SK-N-SH (cell line): ENCODE measurements at places on chromosomes 7 and 10. TPM values are rescaled to one million over a fixed set of nuclear protein-coding genes. Genes with fewer than 3 reads are reported as not detected.

- H3K27ac ChIP-seq, result no peak overlapping the region
- H3K4me1 ChIP-seq, result no peaks in the 10 kb centered on the region; the same call in 1 of the 2 replicates
- DNase-seq, result no peak
- peak overlapping the region; percentile 48; the same call in 1 of the 2 replicates for H3K4me3 ChIP-seq
- H3K36me3 ChIP-seq, result no peaks in the 10 kb centered on the region
Observed at GRCh38 chr10:97184971-97185325, 811 bp downstream of the SLIT1 start.

The PAPOLB gene
- polyA plus RNA-seq, result not detected in 2 replicates

The CYP2C19 gene
- polyA plus RNA-seq, result not detected in 2 replicates

GRCh38 chr10:13234172-13234571, at the start of gene UCMA:
UCMA (minus strand) TSS chr10:13234374; CDS start chr10:13234258, 116 bp downstream.
- H3K4me3 ChIP-seq, result no peak within 1 kb of the TSS
- no peaks in the 10 kb centered on the region for H3K36me3 ChIP-seq
- no peaks in the 10 kb centered on the region for H3K27me3 ChIP-seq
- no peaks in the 10 kb centered on the region for H3K4me1 ChIP-seq
- DNase-seq, result no peak

The BEND7 gene
- 9.2 and 9.9 TPM in 2 replicates for polyA plus RNA-seq

GRCh38 chr10:117166418-117167345, 28.6 kb upstream of the VAX1 start:
- no peak overlapping the region for H3K27ac ChIP-seq
- H3K27me3 ChIP-seq, result peaks cover 92% of the 10 kb centered on the region
- no peaks in the 10 kb centered on the region for H3K36me3 ChIP-seq
- no peak for DNase-seq
- no peak overlapping the region for H3K4me3 ChIP-seq
- H3K4me1 ChIP-seq, result peaks cover 9% of the 10 kb centered on the region; the same call in 1 of the 2 replicates

The SPDYE9 gene
- 0.08 TPM in 1 of 2 replicates, not detected in the other for polyA plus RNA-seq

- H3K27me3 ChIP-seq, result no peaks in the 10 kb centered on the region
- peak overlapping the region; percentile 91 for H3K27ac ChIP-seq
- peaks cover 2% of the 10 kb centered on the region; the same call in 1 of the 2 replicates for H3K4me1 ChIP-seq
- H3K4me3 ChIP-seq, result no peak overlapping the region
Observed at GRCh38 chr10:60828489-60828852, 50.2 kb downstream of the CDK1 start.

The CFAP69 gene
- 2.3 and 2.8 TPM in 2 replicates for polyA plus RNA-seq

The PNLIPRP3 gene
- not detected in 2 replicates for polyA plus RNA-seq

GRCh38 chr7:156014201-156014600, 201.9 kb upstream of the SHH start:
- H3K27me3 ChIP-seq, result peaks cover 43% of the 10 kb centered on the region
- H3K4me1 ChIP-seq, result no peaks in the 10 kb centered on the region
- DNase-seq, result no peak
- H3K4me3 ChIP-seq, result no peak overlapping the region

The TPK1 gene
- 3.0 and 3.3 TPM in 2 replicates for polyA plus RNA-seq

DNA sequence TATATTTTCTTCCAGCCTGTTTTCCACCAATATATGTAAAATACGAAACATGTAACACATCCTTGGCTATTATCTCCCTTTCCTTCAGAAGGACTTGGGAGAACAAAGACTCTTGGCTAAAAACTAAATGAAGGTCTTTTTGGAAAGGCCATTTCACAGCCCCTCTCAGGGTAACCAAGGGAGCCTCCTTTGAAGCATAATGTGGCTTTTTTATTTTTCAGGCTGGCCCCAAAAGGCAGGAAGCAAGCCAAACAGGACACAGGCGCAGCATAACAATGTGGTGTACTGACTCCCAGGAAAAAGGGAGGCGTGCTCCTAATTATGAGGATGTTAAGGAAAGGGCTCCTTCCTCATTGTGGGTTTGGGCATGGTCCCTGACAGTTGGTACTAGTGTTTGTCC, 30.3 kb upstream of the CCSER2 start:
- no peak overlapping the region for H3K4me3 ChIP-seq
- no peaks in the 10 kb centered on the region for H3K27me3 ChIP-seq
- H3K27ac ChIP-seq, result no peak overlapping the region

The CALHM3 gene
- polyA plus RNA-seq, result not detected in 2 replicates

The ATOH7 gene
- 0.08 and 0.12 TPM in 2 replicates for polyA plus RNA-seq

DNA sequence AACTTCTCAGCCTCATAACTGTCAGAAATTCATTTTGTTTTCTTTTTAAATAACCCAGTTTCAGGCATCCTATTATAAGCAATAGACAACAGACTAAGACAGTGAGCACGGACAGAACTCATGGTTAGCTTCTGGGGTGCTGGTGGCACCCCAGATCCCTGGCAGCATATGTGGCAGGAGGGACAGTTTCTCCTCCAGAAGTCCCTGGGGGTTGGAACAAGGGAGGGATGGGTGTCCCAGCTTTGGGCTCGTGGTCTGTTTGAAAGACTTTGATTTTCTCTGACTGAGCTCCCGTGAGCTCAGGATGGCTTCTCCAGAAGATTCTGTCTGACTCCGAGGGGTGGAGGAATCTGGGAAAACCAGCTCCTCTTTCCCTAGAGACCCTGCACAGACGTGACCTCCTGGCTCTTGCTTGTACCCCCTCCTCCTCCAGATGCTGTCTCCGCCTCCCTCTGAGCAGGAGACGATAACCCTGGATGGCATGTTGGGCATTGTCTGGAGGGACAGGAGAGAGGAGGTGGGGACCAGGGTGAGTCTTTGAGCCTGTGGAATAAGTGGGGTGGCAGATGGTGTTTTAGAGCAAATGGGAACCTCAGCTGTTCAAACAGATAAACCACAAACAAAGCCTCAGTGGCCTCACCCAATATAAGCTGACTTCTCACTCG, 421.1 kb downstream of the GLRX3 start:
- H3K4me3 ChIP-seq, result no peak overlapping the region
- H3K27ac ChIP-seq, result no peak overlapping the region
- DNase-seq, result no peak
- H3K4me1 ChIP-seq, result no peaks in the 10 kb centered on the region

The OR6B1 gene
- not detected in 2 replicates for polyA plus RNA-seq

The TSPAN33 gene
- polyA plus RNA-seq, result 6.9 and 7.2 TPM in 2 replicates

DNA sequence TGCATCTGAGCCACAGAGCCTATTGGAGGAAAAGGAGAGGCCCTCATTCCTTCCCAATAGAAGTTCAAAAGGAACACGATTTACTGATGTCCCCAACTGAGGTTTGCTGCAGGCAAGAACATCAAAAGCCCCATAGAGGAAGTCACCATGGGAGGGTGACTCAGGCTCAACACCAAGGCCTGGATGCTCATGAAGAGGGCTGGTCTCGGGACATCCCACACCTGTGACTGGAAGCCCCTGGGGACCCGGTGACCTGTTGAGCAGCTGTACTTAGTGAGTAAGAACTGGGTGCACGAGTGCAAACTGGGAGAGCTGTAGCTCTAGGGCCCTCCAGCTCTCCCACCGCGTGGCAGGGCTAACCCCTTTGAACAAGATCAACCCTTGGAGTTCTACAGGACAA, 38.0 kb downstream of the CYTH3 start:
- no peak overlapping the region for H3K27ac ChIP-seq
- no peaks in the 10 kb centered on the region for H3K4me1 ChIP-seq
- no peaks in the 10 kb centered on the region for H3K27me3 ChIP-seq
- DNase-seq, result no peak

The MMP21 gene
- 0.02 TPM in 1 of 2 replicates, not detected in the other for polyA plus RNA-seq

DNA sequence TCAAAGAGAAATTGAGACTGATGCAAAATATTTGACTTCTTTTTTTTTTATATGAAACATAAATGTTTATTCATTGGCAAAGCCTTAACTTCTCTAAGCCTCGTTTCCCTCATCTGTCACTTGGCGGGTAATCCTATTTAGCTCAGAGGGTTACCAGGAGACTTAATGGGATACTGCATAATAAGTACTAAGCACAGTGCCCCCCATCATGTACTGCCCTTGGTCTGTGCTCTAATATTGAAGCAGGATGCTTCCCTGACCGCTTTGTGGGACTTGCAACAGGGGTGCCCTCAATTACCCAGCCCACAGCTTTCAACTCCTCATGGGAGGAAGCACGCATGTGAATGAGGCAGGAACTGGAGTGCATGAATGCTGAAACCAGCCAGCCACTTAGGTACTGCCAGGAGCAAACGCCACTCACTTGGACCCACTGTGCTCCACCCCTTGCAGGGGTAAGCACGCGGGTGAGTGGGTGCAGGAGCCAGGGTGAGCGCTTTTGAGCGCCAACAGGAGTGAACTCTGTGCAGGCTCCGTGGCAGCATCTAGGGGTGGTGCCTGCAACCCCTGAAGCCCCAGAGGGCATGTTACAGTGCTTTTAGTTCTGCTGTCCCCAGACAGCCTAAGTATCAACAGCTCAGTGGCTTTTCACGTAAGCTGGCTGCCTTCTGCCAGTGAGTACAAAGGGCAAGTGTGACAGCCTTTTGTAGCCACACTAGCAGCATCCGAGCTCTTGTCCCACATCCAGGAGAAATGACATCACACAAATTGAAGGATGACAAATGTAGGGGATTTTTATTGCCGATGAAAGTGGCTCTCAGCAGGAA, 209.8 kb upstream of the C7orf33 start:
- peaks cover 5% of the 10 kb centered on the region; the same call in 1 of the 2 replicates for H3K36me3 ChIP-seq
- H3K4me3 ChIP-seq, result no peak overlapping the region
- H3K4me1 ChIP-seq, result no peaks in the 10 kb centered on the region
- H3K27me3 ChIP-seq, result no peaks in the 10 kb centered on the region
- no peak for DNase-seq

DNA sequence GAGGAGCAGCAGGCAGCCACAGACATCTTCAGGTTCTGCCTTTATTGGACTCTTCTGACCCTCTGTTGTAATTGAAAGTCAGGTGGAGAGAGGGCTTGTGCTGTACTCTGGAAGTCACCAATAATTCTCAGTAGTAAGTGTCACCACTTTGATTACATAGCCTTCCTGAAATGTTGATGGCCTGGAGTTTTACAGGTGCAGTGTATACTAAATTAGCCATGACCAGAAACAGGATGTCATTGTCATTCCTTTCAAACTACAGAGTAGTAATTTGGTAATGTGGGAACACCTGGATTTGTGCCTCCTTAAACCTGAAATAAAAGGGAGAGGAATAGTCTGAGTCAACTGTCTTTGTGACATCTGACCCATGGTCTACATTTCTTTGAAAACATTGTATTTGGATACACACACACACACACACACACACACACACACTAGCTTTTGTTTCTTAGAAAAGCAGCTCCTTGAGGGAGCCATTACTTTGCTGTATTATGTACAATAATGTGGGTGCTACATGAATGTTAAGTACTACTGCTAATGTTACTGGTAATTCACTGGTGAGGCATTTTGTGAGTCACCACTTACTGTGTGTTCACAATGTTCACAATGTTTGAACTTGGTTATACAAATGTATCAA, 19.6 kb downstream of the ARL4A start:
- no peak overlapping the region for H3K27ac ChIP-seq
- DNase-seq, result no peak
- no peaks in the 10 kb centered on the region for H3K27me3 ChIP-seq

GRCh38 chr10:47230482-47230881, 69.5 kb upstream of the GDF10 start:
- no peaks in the 10 kb centered on the region for H3K36me3 ChIP-seq
- no peak for DNase-seq
- no peak overlapping the region for H3K27ac ChIP-seq
- peaks cover 14% of the 10 kb centered on the region; the same call in 1 of the 2 replicates for H3K4me1 ChIP-seq

The GPRIN2 gene
- 0.03 TPM in 1 of 2 replicates, not detected in the other for polyA plus RNA-seq

GRCh38 chr7:48660306-48660870, 264.0 kb upstream of the CDC14C start:
- H3K36me3 ChIP-seq, result no peaks in the 10 kb centered on the region
- H3K27me3 ChIP-seq, result no peaks in the 10 kb centered on the region
- H3K4me3 ChIP-seq, result no peak overlapping the region; the same call in 1 of the 2 replicates
- no peaks in the 10 kb centered on the region for H3K4me1 ChIP-seq
- no peak overlapping the region for H3K27ac ChIP-seq

The OR13A1 gene
- polyA plus RNA-seq, result not detected in 2 replicates

GRCh38 chr7:66152371-66153191, 37.9 kb downstream of the CRCP start:
- H3K4me1 ChIP-seq, result peaks cover 37% of the 10 kb centered on the region
- peak overlapping the region; percentile 84 for H3K27ac ChIP-seq
- H3K27me3 ChIP-seq, result no peaks in the 10 kb centered on the region
- peaks cover 15% of the 10 kb centered on the region; the same call in 1 of the 2 replicates for H3K36me3 ChIP-seq
- H3K4me3 ChIP-seq, result no peak overlapping the region
- peak; percentile 50 for DNase-seq

DNA sequence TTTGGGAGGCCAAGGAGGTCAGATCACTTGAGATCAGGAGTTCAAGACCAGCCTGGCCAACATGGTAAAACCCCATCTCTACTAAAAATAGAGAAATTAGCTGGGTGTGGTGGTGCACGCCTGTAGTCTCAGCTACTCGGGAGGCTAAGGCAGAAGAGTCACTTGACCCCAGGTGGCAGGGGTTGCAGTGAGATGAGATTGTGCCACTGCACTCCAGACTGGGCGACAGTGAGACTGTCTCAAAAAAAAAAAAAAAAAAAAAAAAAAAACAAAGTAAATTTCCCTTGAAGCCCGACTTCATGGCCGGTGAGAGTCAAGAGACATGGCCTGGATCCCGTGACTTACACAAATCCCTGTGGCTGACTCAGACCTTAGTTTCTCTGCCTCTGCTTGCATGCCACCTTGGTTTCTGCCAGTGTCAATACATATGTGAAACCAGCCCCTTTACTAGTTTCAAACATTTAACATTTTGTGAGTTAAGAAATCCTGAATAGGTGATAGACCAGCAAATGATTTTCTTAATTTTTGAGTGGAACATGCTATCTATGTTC, 62.8 kb downstream of the ZEB1 start:
- no peak overlapping the region for H3K27ac ChIP-seq
- 0 out of 2 replicates have a peak, but pooled peaks cover under 1% of the 10 kb centered on the region for H3K36me3 ChIP-seq
- H3K27me3 ChIP-seq, result no peaks in the 10 kb centered on the region
- H3K4me1 ChIP-seq, result no peaks in the 10 kb centered on the region; the same call in 1 of the 2 replicates
- no peak for DNase-seq
- H3K4me3 ChIP-seq, result no peak overlapping the region

GRCh38 chr10:47247148-47248059, 52.6 kb upstream of the GDF10 start:
- no peak overlapping the region for H3K27ac ChIP-seq
- no peaks in the 10 kb centered on the region for H3K4me1 ChIP-seq
- DNase-seq, result no peak
- H3K4me3 ChIP-seq, result no peak overlapping the region
- H3K36me3 ChIP-seq, result no peaks in the 10 kb centered on the region
- H3K27me3 ChIP-seq, result no peaks in the 10 kb centered on the region; the same call in 1 of the 2 replicates
